ENCODE measurements at places on chromosomes 13 and 19.

- DNase-seq = peak; percentile 82
Observed at GRCh38 chr19:50266896-50267295, 62.3 kb downstream of the KCNC3 start.

DNA sequence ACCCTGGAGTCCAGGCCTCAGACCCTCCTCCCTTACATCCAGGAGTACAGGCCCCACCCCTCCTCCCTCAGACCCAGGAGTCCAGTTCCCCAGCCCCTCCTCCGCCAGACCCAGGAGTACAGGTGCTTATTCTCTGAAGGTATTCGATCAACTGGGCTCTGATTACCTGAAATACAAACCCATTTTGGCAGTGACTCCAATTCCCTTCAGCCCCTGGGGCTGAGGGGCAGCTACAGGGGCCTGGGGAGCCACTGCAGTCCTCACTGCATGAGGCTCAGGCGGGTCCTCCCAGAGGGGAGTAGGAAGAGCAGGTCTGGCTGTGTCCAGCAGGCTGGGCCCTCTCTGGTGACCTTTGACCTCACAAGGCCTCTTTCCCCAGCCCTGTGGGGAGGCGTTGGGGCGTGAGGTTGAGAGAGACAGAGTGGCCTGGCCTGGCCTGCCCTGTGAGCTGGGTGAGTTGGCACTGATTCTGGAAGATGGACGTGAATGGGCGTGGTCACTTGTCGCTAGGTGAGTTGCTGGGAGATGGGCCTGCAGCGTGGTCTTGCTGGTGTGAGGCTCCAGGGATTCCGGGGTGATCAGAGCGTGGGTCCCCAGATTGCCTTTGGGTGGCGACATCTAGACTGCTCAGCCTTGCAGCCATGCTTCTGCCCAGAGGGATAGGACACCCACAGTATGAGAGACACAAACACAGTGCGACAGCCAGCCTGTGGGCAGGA, 3.1 kb downstream of the BCAT2 start:
- no peak for DNase-seq

DNA sequence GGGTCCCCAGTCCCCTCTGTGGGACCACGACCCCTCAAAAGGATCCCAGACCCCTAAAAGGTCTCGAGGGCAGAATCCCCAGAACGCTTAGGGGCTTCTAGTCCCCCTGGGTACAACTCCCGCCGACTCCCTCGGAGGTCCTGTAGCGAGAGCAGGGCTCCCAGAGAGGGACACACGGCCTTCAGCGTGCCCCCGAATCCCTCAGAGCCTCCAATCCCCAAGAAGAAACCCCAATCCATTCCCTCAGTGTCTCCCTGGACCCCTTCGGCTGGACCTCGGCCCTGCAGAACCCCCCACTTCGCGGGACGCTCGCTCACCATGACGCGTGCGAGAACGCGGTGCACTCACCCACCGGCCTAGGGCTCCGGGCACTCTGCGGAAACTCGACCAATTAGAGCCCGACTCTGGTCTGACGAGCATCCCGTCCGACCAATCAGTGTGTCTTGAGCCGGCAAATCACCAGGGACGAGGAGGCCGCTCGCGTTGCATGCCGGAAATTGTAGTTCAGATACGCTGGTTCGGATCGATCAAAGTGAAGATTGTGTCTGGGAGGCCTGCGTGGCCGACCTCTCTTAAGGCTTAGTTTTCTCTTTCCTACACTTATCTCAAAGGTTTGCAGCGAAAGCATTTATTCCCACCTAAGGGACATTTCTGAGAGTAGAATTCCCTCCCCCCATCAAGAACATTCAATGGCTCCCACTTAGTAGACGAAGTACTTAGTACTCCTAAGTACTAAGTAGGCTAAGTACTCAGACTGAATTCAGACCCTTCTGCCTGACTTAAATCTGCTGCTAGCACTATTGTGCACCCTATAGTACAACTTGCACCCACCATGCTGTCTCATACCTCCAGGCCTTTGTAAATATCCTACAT, at the start of gene TMEM161A:
TSS of gene TMEM161A (minus strand) at position 370 of the 873 bp plus-strand sequence. CDS start at position 320, 50 bp downstream.
- DNase-seq = peak; percentile 99

GRCh38 chr13:113581871-113582270, 2.7 kb upstream of the TFDP1 start:
- peak; percentile 20 for DNase-seq

- DNase-seq = no peak
Observed at GRCh38 chr13:36891752-36892151, 28.3 kb downstream of the SMAD9 start.

DNA sequence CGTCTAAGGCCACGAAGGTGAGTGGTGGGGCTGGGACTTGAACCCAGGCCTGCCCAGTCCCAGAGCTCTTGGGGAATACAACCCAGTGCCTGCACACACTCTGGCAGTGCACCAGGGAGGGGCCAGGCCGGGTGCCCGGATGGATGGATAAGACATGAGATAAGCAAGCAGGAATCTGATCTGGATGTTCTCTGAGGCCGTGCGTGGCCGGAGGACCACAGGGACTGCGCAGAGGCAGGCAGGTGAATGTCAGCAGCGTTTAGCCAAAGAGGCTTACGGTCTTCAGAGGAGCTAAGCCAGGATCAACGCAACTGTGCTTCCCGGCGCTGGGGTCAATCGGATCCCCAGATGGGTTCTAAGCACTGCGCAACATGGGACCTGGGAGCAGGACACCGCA, 1.5 kb downstream of the ZNF787 start:
- peak; percentile 76 for DNase-seq

DNA sequence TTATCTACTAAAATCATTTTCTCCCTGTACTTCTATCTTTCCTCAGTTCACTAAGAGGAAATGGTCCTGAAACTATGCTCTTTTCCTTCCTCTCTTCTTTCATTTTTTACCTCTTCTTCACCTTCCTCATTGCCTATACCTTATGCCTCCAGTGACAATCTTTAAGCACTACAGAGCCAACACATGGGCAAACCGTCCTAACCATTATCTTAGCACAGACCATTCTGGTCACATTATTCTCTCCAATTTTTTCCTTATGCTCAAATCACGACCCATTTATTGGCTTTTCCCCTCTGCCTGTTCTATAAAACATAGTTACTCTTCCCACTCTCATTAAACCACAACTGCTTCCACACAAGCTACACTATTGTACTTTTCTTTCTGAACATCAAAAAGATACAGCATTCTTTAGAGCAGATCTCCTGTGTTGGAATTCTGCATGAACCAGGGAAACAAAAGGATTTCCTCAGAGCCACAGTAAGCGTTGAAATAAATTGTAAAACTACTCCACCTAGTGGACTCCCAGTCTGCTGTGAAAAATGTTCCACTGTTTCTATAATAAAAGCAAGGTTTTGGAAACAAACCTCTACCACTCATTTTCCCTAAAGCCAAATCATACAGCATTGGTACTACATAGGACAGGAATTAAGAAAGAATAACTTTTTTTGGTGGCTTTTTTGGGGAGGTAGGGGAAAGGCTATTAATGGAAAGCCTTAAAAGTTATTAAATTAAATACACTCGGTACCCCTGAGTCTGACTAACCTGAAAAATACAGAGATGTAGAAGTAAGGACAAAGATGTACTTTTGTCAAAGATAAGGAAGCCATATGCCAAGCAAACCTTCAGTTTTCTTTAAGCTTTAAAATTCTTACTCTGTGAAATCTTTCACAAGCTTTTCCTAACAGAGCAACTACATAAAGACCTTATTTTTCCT, 19.5 kb downstream of the NUFIP1 start:
- DNase-seq = no peak

- no peak for DNase-seq
Observed at GRCh38 chr19:17641181-17641580, 47.0 kb downstream of the UNC13A start.

GRCh38 chr19:2282062-2282861, at the start of gene PEAK3:
PEAK3 (minus strand) TSS chr19:2282175; CDS start chr19:2280931, 1,244 bp downstream.
- peak; percentile 88 for DNase-seq

- no peak for DNase-seq
Observed at GRCh38 chr19:35316560-35316959, 12.4 kb upstream of the CD22 start.

- DNase-seq = peak; percentile 23
Observed at GRCh38 chr19:27775395-27775794, 1437.6 kb downstream of the UQCRFS1 start.

DNA sequence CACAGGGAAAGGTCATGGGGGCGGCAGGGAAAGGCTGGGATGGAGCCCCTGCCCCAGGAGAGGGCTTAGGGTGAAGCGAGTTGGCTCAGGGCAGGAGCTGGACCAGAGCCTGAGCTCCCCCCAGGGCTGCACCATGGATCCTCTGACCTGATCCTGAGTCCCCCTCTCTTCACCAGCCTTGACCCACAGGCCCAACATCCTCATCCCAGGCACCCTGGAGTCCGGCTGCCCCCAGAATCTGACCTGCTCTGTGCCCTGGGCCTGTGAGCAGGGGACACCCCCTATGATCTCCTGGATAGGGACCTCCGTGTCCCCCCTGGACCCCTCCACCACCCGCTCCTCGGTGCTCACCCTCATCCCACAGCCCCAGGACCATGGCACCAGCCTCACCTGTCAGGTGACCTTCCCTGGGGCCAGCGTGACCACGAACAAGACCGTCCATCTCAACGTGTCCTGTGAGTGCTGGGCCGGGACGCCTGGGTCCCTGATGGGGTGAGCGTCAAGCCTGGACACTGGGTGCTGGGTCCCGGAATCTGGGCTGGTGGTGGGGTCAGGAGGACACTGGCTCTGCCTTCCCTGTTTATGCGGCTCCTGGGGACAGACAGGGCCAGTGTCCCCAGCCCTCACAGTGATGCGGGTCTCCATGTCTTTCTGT, 842 bp downstream of the SIGLEC9 start:
- no peak for DNase-seq

DNA sequence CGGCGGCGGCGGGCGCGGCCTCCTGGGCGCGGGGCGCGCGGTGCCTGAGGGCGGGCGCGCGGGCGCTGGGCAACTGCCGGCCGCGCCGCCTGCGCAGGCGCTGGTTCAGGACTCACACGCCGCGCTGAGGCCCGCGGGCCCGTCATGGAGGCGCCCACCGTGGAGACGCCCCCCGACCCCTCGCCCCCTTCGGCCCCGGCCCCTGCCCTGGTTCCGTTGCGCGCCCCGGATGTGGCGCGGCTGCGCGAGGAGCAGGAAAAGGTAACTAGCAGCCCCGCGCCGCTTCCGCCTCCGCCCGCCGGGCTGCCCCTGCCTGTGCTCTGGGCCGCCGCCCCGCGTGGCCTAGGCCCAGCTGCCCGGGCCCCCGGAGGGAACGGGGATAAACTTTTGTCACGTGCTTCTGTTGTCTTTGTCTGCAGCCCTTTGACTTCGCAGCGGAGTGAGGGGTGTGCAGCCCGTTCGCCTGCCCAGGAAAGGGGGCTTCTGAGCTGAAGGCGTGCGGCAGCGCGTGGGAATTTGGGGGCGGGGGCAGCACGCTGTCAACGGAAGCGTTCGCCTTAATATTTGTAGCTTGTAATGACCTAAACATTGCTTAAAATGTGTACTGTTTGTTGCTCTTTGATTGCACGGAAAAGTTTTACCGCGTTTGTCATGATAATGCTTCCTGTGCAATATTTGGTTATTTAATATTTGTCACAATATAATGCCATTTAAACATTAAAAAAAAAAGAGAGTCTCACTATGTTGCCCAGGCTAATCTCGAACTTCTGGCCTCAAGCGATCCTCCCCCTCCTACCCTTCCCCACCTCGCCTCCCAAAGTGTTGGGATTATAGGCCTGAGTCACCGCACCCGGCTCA, 594 bp downstream of the URI1 start:
- peak; percentile 80 for DNase-seq

DNA sequence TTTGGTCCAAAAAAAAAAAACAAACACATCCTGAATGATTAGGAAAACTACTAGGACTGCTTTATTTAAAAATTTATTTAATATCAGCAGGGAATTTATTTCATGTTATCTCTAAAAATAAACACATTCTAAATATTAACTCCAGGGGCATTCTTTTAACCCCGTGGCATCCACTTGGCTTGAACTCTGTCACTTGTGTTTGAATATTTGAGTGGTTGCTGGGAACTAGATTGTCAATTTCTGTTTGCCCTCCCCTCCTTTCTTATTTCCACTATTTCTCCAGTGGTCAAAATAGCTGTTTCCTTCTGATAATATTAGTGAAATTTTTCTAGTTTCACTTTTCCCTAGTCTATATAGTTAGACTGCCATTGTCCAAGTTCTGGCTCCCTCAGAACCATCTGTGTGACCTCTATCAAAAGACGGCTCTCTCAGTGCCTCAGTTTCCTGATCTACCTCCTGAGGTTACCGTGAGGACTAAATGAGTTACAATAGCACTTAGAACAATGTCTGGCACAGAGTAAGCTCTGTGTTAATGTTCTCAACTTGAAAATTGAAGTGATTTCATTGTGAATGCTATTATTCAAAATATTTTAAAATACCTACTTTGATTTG, 107.3 kb downstream of the FGF14 start:
- DNase-seq = no peak

DNA sequence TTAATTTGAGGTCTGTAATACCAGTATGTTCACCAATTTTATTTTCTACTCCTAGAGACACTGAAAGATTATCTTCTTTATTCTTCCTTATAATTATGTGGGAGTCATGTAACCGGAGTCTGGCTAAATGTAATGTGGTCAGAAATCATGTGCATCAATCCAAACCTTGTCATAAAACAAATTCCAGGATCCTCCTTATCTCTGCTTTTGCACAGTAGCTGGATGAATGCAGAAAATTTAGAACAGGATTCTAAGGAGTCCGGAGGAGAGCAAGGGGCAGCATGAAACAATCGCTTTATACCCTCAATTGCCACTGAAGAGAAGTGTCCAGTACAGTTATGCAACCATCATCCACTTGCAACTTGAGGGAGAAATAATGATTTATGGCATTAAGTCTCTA, 2674.7 kb upstream of the PCDH20 start:
- no peak for DNase-seq

- no peak for DNase-seq
Observed at GRCh38 chr13:48593536-48593935, 60.2 kb upstream of the CYSLTR2 start.

GRCh38 chr13:54852831-54853230, 1824.2 kb downstream of the OLFM4 start:
- DNase-seq = no peak

DNA sequence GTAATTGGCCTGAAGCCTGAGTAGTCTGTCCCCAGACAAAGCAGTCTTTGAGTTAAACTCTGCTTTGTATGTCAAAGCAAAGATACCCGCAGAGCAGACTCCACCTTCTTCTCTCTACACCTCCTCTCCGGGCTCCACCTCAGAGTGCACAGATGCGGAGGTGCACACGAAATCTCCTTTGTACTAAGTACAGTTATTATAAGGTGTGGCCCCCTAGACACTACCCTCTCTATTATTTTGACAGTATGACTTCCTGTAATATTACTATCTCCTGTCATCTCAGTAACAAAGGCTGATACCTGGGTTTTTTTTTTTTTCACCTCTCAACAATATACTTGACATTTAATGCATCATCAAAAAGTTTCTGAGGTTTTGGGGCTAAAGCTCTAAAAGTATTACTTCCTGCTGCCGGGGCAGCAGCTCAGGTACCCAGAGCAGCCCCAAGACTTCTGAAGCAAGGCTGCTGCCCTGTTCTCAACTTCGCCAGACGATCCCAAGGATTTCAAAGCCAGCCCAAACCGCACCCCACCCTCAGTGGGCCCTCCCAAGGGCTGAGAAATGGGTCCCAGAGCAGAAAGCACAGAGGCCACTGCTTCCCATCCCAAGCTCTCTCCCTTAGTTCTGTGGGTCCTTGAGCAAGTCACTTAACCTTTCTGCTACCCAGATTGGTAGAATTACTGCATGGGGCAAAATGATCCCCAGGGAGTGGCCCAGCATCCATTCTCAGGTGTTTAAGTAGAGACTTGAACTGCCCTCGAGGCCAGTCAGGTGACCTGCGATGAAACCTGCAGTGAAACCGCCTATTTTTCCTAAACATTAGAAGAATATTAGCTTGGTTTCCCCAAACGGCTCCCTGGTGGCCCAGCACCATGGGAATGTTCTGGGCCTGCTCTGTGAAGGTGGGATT, 180.6 kb downstream of the FOXO1 start:
- DNase-seq = no peak
